Coronary artery (tissue), 2 donors: ENCODE measurements at places on chromosomes 12 and 14.

DNA sequence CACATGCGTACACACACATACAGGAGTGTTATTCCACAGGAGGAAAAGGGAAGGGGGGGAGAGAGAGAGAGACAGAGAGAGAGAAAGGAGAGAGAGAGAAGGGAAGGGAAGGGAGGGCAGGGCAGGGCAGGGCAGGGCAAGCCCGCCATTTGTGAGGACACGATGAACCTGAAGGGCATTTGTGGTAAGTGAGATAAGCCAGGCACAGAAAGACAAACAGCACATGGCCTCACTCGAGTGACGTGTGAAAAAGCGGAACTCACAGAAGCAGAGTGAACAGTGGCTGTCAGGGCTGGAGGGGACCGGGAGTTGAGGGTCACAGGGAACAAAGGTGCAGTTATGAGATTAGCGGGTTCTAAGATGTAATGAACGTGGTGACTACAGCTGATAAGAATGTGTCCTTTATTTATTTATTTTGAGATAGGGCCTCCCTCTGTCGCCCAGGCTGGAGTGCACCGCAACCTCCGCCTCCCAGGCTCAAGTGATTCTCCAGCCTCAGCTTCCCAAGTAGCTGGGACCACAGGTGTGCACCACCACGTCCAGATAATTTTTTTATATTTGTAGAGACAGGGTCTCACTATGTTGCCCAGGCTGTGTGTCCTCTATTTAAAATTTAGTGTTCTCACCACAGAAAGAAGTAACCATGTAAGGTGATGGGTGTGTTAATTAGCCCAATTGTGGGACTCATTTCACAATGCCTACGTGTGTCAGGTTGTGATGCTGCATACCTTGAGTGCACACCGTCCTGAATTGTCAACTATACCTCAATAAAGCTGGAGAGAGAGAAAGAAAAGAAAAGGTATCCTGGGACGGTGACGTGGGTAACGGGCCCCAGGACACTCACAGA lies 18.7 kb upstream of the FBRSL1 start:
- DNase-seq = no peak

DNA sequence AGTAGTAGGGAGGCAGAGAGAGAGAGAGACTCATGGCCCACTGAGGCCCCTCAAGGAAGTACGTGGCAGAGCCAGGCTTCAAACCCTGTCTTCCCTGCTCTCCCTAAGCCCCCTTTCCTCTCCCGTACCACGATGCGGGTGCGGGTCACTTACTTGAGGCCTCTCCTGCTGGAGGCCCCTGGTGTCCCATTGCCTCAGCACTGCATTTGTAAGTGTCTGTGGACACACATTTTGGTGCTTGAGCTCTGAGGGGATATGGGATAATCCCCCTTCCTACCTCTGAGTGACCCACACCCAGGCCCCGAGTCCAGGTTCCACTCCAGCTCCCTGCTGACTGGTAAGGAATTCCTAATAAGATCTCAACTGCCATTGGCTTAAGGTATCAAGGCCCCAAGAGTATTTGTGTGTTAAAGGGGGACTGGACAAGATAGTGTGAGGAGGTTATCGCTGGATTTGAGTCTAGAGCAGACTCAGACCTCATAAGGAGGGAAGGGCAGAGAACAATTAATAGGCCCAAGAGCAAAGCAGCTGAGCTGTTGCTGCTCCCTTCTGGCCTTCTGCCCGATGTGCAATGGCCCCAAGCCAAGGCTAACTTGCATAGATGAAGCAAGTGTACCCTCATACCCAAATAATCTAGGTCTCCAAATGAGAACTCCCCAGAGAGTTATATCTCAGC lies 71.9 kb downstream of the CRACR2A start:
- no peak for DNase-seq

- DNase-seq = no peak
Observed at GRCh38 chr12:65728848-65729793, 95.2 kb upstream of the HMGA2 start.

DNA sequence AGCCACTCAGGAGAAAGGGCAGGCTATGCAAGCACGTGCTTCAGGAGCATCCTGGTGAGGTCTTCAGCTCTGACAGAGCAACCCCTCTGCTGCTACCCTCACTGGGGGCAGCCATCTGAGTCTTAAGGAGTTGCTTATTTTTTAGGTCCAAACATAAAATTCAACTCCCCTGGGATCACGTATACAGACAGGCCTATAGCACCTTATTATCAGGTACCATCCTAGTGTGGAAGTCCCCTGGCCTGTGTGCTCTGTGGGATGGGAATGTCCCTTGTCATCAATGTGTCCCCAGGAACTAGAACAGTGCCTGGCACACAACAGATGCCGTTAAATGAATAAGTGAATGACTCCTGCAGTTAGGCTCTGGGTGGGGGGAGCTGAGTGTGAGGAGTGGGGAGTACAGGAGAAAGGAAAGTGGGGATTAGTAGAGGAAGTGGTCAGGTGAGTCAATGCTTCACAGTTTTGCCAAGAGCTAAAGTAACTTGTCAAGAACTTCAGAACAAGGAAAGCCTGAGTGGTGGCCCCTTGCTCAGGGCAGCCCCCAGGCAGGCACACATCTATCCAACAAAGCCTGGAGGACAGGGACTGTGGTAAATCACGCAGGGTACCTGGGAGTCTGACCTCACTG lies 33.5 kb downstream of the DAD1 start:
- no peak for DNase-seq

DNA sequence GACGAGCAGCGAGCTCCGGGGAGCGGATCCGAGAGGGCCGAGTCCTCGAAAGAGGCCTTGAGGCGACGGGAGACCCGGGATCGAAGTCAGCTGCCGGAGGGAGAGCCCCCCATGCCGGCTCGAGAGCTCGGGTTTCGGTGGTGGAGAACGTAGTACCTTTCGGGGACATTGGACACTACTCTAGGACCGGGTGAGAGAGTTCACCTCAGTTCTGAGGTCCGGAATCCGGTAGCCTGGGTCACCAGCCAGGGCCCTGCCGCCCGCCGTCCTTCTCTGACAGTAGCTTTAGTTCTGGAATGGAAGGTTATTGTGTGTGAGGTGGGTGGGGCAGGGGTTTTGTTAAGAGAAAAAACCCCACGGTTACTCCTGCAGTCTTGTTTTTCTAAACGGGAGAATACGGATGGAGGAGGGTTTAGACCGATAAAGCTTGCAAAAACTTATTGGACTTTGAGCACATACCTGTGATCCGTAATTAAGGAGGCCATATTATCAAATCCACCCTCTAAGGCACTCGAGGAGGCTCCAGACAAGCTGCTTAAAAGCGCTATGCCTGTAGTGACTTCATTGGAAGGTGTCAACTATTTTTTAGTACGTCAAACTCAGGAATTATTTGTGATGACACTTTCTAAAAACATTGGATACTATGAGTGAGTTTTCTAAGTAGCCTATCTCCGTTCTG lies 765 bp downstream of the SCYL2 start:
- no peak for DNase-seq

DNA sequence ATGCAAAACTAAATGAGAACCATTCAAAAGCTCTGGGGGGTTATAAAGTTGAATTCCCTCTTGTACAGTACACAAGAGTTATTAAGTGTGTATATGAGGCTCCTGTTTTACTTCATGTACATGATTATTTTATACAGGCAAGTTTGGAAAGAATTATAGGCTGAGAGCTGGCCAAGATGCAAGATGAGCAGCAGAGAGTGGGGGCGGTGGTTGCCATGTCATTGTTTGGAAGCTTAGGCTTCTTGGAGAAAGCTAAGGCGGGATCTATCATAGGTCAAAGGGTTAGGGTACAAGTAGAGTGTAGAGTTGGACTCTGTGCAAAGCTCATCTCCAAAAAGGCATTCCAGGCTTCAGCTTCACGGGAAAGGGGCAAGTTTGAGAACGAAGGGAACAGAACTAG lies 297.1 kb upstream of the TBX3 start:
- DNase-seq = no peak

DNA sequence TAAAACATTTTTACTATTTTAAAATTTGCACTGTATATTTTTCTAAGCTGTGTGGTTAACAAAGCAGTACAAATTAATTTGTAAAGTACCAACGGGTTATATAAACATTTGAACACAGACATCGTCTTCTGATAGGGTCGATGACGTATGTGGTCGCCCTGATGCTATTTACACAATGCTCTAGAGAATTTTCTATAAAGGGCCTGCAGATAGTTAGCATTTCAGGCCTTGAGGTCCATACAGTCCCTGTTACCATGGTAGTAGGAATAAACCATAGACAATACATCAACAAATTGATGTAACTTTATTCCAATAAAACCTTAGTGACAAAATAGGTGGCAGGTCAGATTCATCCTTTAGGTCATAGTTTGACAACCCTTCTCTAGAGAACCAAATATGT lies 25.7 kb upstream of the PDZRN4 start:
- DNase-seq = no peak

- DNase-seq = no peak
Observed at GRCh38 chr12:109927622-109928021, 27.5 kb downstream of the TCHP start.

- DNase-seq = no peak
Observed at GRCh38 chr14:94024549-94024948, 1.6 kb upstream of the OTUB2 start.

DNA sequence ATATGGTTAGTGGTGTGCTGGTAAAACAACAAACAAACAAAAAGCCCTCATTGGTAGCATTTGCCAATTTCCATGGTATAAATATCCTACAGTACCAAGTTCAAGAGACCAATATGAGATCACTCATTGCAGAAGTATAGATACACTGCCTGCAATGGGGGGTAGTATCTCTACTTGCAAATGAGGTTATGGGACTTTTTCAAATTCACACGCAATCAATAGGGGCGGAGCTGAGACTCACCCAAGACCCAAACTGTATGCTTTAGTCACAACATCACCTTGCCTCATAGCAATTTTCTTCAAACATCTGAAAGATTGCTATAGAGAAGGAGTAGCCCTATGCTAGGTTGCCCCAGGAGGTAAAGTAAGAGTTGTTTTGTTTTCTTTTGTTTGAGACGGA lies 93.7 kb downstream of the VCPKMT start:
- DNase-seq = no peak

DNA sequence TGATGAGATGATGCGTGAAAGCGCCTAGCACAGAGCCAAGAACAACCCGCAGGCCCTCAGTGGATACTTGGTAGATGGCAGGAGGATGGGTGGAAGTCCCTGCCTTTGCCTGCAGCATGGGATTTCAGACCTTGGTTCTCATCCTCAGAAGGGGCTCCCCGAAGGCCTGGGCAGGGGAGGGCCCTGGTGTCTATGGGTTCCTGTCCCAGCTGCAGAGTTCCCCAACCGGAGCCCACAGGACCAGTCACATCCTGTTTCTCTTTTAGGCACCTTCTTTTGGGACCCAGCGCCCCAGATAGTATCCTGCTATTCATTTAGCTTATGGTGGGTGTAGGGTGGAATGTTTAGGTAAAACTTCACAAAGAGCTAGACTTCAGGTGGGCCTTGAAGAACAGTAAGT lies 55.5 kb downstream of the CALM1 start:
- no peak for DNase-seq

DNA sequence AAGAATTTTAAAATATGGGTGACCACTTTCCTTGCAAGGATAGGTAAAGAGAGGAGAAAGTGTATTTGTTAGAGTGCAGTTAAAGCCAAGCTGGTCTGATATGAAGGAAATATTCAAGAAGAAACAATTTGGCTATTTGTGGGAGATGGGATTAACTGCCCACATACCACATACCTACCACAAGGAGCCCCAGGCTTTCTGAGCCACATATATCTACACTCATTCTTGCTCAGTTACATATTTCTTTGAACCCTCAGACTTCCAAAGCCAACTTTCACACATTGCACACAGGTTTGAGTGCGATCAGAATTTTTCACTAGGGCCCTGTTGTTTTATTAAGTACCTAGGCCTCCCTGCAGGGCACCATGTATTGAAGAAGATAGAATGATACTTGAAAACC lies 330.2 kb downstream of the ZFP36L1 start:
- no peak for DNase-seq

DNA sequence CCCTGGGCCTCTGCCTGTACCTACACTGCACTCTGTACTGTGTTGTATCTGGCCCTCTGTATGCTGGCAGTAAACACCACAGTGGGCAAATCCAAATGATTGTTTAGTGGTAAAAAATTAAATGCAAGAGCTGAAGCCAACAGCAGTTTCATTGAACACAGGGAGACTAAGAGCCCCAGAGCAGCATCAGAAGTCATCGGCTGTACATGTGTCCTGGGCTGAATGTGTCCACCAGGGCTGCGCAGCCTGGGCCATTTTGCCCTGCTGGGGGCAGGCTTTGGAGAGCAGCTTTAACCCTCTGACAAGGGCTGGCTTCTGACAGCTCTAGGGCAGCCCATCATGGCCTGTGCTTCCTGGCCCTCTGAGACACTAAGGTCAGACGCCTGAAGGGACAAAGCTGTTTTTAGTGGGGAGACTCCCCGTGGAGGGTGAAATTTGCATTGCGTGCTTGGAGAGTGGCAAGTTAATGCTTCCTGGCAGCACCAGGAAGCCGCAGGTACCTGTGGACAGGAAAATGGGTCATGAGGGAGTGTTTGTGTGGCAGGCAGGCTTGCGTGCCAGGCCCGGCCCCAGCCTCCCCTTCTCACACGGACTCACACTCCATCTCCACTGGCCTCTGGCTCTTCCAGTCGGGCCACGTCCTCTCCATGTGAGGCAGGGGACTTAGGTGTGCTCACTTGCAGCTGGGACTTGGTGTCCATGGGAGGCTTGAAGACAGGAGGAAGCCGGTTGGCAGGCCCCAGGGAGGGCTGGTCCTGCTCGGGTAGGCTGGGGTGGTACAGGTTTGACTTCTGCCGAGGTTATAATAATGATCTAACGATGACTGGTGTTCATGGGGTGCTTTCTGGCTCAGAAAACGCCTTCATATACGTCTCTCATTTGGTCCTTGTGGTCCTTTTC lies 150.1 kb downstream of the TSPAN9 start:
- DNase-seq = no peak

DNA sequence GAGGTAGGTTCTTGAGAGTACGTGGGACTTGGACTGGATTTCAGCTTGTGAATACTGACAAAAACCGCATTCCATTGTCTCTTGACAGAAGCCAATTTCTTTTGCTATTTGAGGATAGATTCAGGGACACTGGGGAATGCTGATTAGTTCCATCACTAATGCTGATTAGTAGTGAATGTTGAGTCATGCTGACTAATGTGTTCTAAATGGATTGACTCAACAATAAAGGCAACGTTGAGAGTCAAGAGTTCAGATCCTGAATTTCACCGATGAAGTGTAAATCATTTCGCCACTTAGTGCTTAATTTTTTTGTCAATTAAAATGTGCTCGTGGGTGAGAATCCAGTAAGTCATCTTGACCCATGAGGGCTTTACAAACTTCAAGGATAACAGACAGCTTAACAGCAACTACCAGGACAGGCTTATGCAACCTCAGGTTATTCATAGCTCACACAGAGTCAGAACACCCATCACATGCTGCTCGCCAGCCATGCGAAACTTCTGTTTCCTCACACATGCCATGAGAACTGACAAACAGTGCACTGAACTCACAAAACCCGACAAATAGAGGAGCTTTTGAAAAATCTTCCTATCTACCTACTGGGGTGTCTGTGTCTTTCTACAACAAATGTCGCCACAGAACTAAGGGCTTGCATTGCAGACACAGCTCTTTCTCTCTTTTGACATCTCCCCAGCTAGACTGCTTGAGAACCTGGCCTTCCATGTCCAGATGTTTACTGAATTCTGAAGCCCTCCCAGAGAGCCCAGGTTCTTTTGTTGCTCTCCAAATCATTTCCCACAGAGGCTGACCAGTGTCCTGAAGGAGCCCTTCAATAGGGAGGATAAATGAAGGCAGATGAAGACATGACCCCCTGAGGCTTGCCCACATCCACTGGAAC lies 316.4 kb downstream of the ZFP36L1 start:
- DNase-seq = no peak

- no peak for DNase-seq
Observed at GRCh38 chr12:131402781-131403396, 308.0 kb upstream of the SFSWAP start.

GRCh38 chr12:64609536-64610078 lies 688 bp upstream of the RASSF3 start:
- DNase-seq = no peak
